Pons (tissue), 1 donor: ENCODE measurements at places on chromosomes 12 and 14.

- no peak for DNase-seq
Measured at GRCh38 chr14:83255015-83255726, 1721.5 kb upstream of the SEL1L start.

- no peak for DNase-seq
Measured at GRCh38 chr14:60563113-60563512, 54.2 kb downstream of the SIX6 start.

- no peak for DNase-seq
Measured at GRCh38 chr12:25690996-25691864, 138.1 kb upstream of the LMNTD1 start.

- no peak for DNase-seq
Measured at GRCh38 chr14:50497351-50497750, 35.0 kb downstream of the MAP4K5 start.

GRCh38 chr12:14982991-14983390, 10.1 kb downstream of the PDE6H start:
- no peak for DNase-seq

DNA sequence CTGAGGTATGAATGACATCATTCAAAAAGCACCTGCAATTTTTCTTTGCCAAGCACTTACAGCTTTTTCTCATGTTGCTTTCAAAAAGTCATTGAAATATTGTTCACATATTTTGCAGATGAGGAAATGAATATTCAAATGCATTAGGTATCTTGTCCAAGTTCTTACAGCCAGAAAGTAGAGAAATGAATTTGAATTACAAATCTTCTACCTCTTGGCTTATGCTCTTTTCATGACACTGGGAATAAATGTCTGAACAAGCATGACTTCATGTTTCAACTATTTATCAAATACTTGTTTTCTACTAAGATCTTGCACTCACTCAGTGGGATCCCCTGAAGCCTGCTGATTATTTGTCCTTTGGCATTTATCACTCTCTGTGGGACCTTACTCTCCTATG, 267.2 kb upstream of the BTG1 start:
- no peak for DNase-seq

DNA sequence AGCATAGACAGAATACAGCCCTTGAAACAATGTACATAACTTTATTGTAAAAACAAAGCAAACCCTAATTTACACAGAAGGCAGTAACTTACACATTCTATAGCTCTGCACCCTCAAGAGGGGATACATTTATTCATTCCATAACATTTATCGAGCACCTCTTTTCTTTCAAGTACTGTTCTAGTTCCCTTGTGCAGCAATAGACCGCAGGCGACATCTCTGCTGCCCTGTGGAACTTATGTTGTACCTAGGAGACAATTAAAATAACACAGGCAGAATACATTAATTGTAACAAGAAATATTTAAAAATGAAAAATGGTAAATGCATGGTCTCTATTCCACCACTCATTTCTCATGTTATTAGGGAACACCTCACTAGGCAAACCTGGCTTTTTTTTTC, 1.4 kb upstream of the ARHGDIB start:
- no peak for DNase-seq
